PC-3 (cell line): ENCODE measurements at places on chromosomes 4 and X.
A peak's percentile ranks its signal among the peaks of the same experiment; 100 is the strongest.

- DNase-seq = no peak
Observed at GRCh38 chr4:13441506-13441905, 42.6 kb downstream of the RAB28 start.

GRCh38 chr4:119550857-119551532 is 77.6 kb downstream of the PDE5A start:
- DNase-seq = no peak

DNA sequence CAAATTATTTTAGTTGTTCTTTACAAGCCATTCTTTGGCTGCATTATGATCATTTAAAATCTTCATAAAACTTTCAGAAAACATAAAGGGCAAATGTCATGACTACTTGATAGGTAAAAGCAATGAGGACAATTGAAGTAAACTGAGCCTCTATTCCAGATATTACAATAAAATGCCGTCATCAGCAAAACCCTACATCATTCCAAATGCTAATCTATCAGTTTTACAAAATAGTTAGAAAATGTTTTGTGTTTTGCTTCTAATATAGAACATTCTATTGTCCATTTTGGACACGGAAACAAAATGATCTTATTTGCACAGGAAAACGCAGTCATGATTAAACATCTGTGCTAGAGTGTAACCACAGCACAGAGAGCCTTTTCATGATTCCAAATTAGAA is 1330.6 kb upstream of the ADGRL3 start:
- DNase-seq = no peak

DNA sequence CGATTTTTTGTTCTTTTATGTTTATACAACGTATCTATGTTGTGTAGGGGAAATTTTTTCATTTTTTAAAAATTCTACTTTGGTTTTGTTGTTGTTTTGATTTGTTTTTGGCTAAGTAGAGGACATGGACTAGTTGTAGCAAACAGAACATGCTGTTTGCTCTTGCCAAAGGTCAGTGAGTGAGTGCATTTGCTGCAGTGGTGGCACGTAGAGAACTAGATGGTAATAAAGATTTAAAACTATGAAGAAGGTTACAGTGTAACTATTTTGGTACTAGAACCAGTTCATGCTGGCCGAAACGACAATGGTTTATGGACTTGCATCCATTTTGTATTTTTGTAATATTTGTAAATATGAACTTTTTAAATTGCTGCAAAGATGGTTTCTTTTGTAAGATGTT is 1.9 kb upstream of the SCML1 start:
- DNase-seq = no peak

DNA sequence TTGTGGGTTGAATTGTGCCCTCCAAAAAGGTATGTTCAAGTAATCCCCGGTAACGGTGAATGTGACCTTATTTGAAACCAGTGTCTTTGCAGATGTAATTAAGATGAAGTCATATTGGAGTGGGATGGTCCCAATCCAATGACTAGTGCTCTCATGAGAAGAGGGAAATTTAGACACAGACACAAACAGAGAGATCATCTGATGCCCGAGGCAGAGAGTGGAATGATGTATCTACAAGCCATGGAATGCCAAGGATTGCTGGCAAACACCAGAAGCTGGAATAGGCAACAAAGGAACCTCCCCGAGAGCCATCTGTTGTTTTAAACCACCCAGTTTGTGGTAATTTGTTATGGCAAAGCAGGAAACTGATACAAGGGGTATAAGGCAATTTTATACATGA is 35.1 kb downstream of the RPS6KA3 start:
- DNase-seq = no peak

DNA sequence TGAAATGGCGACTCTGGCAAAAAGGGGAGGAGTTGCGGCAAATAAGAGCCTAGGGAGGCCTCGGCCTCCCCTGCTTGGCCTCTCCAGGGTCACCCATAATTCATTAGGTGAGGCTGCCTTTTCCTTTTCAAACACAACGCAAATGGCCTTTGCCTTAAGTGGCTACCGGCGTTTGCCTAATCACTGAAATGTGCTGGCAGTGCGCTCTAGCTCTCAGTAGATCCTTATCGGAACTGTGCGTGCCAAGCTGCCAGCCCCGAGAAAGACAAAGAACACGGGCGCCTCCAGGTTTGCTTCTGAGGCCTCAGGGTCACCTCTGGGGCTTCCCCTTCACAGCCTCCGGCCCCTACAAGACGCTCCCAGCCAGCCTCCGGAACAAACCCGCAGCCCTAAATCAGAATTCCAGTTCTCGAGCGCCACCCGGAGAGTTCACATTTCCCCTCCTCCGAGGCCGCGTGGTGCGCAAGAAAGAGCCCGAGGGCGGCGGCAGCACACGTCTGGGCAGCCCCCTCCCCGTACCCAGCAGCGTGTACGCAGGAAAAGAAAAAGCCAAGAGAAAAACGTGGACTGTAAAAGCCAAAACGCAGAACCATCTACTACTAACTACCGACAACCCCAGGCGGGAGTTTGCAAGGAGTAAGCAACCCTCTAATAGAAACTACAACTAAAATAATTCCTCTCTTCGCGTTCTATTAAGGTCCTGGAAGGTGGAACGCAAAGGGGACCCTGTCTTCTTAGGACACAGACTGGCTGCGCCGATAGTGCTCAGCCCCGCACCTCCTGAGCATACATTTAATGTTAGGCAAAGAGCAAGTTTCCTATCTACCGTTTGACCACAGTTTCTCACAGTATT is 76.5 kb upstream of the BCOR start:
- peak; percentile 70 for DNase-seq

DNA sequence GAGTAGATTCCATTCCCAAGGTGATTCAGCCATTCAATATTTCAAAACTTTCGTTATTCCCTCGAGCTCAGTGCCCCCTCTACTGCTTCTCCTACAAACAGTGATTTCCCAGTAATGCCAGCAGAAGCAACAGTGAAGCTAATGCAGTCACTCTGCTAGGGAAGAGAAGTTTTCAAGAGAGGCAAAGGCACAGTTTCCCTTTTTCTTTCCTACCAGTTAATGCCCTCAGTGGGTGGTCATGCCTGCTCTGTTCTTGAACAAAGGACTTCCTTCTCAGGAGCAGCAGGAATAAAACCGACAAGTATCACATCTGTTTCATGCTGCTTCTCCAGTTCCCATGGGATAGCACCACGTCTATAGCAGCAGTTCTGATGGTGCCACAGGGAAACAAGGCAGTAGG is 317.2 kb downstream of the TENM3 start:
- DNase-seq = no peak

- DNase-seq = no peak
Observed at GRCh38 chr4:125682730-125683129, 368.0 kb downstream of the FAT4 start.

DNA sequence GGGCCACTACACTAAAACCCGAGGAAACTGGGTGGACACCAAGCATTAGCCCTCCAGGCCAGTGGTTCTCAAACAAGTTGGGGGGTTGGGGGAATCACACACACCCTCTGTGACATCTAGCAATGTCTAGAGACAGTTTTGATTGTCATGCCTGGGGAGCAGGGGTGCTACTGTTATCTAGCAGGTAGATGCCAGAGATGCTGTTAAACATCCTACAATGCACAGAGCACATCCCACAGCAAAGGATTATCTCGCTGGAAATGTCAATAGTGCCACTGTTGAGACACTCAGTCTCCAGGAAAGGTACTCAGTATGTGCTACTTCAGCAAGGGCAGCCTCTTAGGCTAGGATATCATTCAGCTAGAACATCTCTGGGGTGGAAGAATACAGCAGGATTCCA is 1.3 kb downstream of the SMC1A start:
- no peak for DNase-seq

- DNase-seq = no peak
Observed at GRCh38 chr4:82706349-82707000, 92.1 kb downstream of the SCD5 start.

DNA sequence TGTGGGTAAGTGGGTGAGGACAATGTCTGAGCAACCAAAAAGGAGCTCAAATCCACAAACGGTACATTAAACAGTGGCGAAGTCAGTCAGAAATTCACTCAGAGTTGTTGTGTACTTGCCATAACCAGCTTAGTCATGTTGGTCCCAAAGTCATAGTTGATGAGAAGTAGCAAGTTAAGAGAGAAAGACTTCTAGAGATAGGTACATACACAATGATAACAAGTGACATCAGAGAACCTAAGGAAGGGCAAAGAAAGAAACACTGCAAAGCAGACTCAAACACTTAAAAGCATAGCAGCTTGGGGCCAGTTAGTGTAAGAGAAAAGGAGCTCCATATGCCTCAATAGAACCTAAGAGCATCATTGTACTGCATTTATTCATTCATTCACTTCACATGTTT is 30.2 kb downstream of the DYNLT3 start:
- no peak for DNase-seq

- DNase-seq = no peak
Observed at GRCh38 chrX:95675794-95676193, 1008.8 kb upstream of the DIAPH2 start.

GRCh38 chr4:14874990-14875389 is 127.3 kb upstream of the CPEB2 start:
- no peak for DNase-seq

- no peak for DNase-seq
Observed at GRCh38 chrX:1422135-1422465, 30.2 kb upstream of the SLC25A6 start.

- no peak for DNase-seq
Observed at GRCh38 chr4:7389719-7390118, 45.0 kb downstream of the PSAPL1 start.

GRCh38 chr4:90648791-90649190 is 521.6 kb downstream of the CCSER1 start:
- no peak for DNase-seq

- no peak for DNase-seq
Observed at GRCh38 chr4:700587-701264, 4.9 kb upstream of the PCGF3 start.

DNA sequence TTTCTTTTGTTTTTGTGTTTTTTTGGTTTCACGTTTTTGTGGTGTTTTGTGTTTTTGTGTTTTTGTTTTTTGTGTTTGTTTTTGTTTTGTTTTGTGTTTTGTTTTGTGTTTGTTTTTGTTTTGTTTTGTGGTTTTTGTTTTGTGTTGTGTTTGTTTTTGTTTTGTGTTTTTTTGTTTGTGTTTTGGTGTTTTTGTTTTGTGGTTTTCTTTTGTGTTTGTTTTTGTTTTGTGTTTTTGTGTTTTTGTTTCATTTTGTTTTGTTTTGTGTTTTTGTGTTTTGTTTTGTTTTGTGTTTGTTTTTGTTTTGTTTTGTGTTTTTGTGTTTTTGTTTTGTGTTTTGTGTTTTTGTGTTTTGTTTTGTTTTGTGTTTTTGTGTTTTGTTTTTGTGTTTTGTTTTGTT is 20.9 kb downstream of the CSF2RA start:
- no peak for DNase-seq

- no peak for DNase-seq
Observed at GRCh38 chr4:39719804-39720580, 22.1 kb downstream of the UBE2K start.

DNA sequence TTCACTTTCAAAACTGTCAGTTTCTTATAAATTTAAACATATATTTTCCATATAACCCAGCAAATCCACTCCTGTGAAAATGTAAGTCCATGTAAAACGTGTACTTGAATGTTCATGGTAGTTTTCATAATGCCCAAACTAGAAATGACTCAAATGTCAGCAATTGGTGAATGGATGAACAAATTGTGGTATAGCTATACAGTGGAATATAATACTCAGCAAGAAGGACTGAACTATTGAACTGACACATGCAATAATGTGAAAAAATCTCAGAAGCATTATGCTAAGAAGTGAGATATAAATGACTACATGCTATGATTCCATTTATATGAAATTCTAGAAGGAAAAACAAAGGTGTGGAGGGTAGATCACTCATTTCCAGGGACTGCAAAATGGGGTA is 52.2 kb downstream of the USP53 start:
- DNase-seq = no peak

DNA sequence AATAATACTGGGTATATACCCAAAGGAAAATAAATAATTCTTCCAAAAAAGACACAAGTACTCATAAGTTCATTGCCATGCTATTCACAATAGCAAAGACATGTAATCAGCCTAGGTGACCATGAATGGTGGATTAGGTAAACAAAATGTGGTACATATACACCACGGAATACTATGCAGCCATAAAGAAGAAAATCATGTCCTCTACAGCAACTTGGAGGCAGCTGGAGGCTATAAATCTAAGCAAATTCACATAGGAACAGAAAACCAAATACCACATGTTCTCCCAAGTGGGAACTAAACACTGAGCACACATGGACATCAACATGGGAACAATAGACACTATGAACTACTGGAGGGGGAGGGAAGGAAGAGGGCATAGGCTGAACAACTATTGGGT is 146.2 kb downstream of the ATRX start:
- no peak for DNase-seq

DNA sequence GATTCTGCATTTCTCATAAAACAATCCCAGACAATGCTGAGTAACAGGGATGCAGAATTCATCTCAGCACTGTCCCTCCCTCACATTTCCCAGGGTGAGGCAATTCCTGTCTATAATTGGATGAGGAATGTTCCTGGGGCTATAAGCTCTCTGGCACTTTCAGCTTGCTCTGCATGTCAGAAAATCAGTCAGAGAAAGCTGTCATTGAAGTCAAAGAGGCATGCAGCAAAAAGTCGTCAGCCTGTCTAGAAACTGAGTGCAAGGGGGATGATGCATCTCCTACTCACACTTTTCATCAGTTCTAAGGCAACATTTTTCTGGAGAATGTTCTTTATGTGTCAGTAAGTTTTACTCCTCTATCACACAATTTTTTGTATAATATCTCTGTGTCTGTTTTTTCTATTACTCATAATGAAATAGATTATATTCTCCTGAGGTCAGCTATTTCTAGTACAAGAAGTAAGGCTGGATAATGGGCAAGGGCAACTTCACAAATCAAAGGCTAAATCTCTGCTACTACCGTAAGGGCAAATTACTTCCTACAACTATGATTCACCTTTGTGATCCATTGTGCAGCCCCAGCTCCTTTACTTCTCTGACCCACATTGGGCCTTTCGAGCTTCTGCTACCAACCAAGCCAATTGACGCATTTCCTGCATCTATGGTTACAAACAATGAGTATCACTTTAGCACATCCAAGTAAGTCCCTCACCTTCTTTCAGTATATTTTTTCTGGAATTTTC is 56.0 kb downstream of the TASL start:
- peak; percentile 16 for DNase-seq

DNA sequence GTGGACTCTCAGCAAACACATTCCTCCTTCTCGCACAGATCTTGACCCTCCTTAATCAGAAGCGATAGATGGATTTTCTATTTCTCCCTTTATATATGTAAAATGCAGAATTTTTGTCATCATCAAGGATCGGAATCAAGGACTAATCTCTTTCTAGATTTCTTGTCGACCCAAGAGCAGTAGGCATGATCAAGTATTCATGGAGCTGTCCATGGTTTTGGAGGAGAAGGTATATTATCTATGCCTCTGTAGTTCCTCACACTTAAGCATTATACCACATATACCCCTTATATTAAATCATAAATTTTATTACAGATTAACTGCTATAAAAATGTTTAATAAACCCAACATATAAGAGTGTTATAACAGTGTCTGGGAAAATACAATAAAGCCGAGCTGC is 886.8 kb downstream of the NLGN4X start:
- DNase-seq = no peak

GRCh38 chr4:122046255-122046654 is 94.4 kb upstream of the TRPC3 start:
- no peak for DNase-seq

- peak; percentile 83 for DNase-seq
Observed at GRCh38 chrX:100979881-100980607, 10.5 kb downstream of the ARL13A start.
